Activated CD4-positive, alpha-beta T cell treated with anti-CD3 and anti-CD28 coated beads for 36 hours (primary cell): ENCODE measurements at places on chromosomes 5 and 9. TPM values are rescaled to one million over a fixed set of nuclear protein-coding genes. Genes with fewer than 3 reads are reported as not detected.

DNA sequence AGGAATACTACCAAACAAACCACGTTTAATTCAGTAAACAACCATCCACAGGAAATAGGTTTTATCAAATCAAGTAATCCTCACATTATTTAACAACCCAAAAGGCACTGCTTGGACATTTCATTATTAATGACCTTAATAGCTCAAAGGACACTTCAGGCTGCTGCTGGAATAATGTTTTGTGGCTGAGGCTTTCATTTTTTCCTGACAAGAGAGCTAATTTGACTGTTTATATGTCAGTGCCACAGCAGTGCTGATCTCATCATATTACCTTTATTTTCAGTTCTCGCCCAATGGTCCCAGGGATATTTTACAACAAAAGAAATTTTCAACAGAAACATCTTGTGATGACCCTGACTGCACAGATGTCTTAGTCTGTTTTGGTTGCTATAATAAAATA, 589.8 kb upstream of the GRAMD2B start:
- no peaks in the 10 kb centered on the region for H3K36me3 ChIP-seq
- H3K27ac ChIP-seq: no peak overlapping the region
- no peak overlapping the region for H3K4me3 ChIP-seq
- H3K4me1 ChIP-seq: no peaks in the 10 kb centered on the region

GRCh38 chr9:121308765-121309164, 40.8 kb downstream of the GSN start:
- DNase-seq: no peak
- no peak overlapping the region for H3K27ac ChIP-seq
- no peak overlapping the region for H3K4me3 ChIP-seq
- no peaks in the 10 kb centered on the region for H3K36me3 ChIP-seq

Gene PCDHB4
- total RNA-seq: not detected

GRCh38 chr9:75023846-75024245, 4.2 kb downstream of the CARNMT1 start:
- H3K27ac ChIP-seq: no peak overlapping the region
- peaks cover 54% of the 10 kb centered on the region for H3K4me1 ChIP-seq
- no peak for DNase-seq
- H3K27me3 ChIP-seq: no peaks in the 10 kb centered on the region
- no peak overlapping the region for H3K4me3 ChIP-seq

- peaks cover 6% of the 10 kb centered on the region for H3K4me1 ChIP-seq
- no peak for DNase-seq
- H3K4me3 ChIP-seq: no peak overlapping the region
- no peaks in the 10 kb centered on the region for H3K36me3 ChIP-seq
- no peak overlapping the region for H3K27ac ChIP-seq
These were observed 168.4 kb downstream of the TSSK1B start for GRCh38 chr5:113266227-113266912.

DNA sequence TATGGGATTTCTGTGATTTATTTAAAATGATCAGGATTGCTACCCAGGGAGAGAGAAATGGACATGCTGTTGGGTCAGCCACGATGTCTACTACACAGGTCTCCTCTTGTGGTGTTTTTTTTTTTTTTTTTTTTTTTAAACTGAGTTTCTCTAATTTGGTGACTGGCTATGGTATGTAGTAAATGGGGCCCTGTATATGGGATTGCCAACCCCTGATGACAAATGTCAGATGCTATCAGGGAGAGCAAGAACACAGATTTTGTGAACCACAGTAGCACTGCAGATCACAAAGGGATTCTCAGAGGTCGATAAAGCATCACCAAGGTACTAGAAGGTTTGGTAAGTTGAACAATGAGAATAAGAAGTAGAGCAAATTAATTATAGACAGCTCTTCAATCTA, 16.5 kb upstream of the TNFAIP8 start:
- H3K36me3 ChIP-seq: peaks cover 30% of the 10 kb centered on the region
- H3K27ac ChIP-seq: peak overlapping the region; percentile 96
- peaks cover 100% of the 10 kb centered on the region for H3K4me1 ChIP-seq
- no peaks in the 10 kb centered on the region for H3K27me3 ChIP-seq

- H3K27me3 ChIP-seq: no peaks in the 10 kb centered on the region
- H3K27ac ChIP-seq: no peak overlapping the region
- no peak for DNase-seq
- no peak overlapping the region for H3K4me3 ChIP-seq
These were observed 106.6 kb downstream of the PLCXD3 start for GRCh38 chr5:41403846-41404245.

GRCh38 chr5:9495121-9495520, 50.8 kb downstream of the SEMA5A start:
- H3K4me3 ChIP-seq: no peak overlapping the region
- DNase-seq: no peak
- H3K27me3 ChIP-seq: no peaks in the 10 kb centered on the region
- H3K36me3 ChIP-seq: no peaks in the 10 kb centered on the region

DNA sequence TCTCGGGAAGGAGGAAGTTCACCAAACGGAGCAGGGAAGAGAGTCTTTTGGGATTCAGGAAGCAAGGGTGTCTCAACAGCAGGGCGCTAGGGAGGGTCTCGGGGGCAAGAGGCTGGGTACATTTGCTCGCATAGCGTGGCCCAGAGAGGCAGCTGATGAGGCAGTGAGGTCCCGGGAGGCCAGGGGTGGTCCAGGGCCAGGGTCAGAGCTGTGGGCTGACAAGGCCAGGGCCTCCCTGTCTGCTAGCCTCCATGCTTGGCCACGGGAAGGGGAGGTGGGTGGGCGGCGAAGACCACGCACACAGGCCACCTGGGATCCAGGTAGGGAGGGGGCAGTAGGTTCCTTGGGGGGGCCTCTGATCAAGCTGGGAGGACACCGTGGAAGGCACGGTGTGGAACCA, 6.0 kb downstream of the NDOR1 start:
- H3K27me3 ChIP-seq: no peaks in the 10 kb centered on the region
- H3K4me1 ChIP-seq: peaks cover 11% of the 10 kb centered on the region
- no peak overlapping the region for H3K4me3 ChIP-seq
- H3K36me3 ChIP-seq: peaks cover 20% of the 10 kb centered on the region
- DNase-seq: no peak
- no peak overlapping the region for H3K27ac ChIP-seq

GRCh38 chr9:120875195-120875565, 1.8 kb downstream of the PHF19 start:
- H3K27ac ChIP-seq: peak overlapping the region; percentile 94
- peaks cover 66% of the 10 kb centered on the region for H3K4me1 ChIP-seq
- peak overlapping the region; percentile 85 for H3K4me3 ChIP-seq
- no peaks in the 10 kb centered on the region for H3K27me3 ChIP-seq

Gene DDX31
- total RNA-seq: 21.0 TPM

Gene TPPP
- total RNA-seq: 0.21 TPM

Gene ACTBL2
- total RNA-seq: not detected

Gene GMCL2
- total RNA-seq: not detected

GRCh38 chr9:127537792-127538191, 74.3 kb upstream of the STXBP1 start:
- H3K27me3 ChIP-seq: no peaks in the 10 kb centered on the region
- H3K4me3 ChIP-seq: no peak overlapping the region
- H3K36me3 ChIP-seq: no peaks in the 10 kb centered on the region
- no peaks in the 10 kb centered on the region for H3K4me1 ChIP-seq

Gene ACOT12
- not detected for total RNA-seq

Gene FOXD4L6
- total RNA-seq: not detected

- peaks cover 98% of the 10 kb centered on the region for H3K4me1 ChIP-seq
- H3K36me3 ChIP-seq: peaks cover 39% of the 10 kb centered on the region
- no peaks in the 10 kb centered on the region for H3K27me3 ChIP-seq
- DNase-seq: no peak
- peak overlapping the region; percentile 96 for H3K27ac ChIP-seq
These were observed 14.1 kb upstream of the TNFAIP8 start for GRCh38 chr5:119341452-119342349.

DNA sequence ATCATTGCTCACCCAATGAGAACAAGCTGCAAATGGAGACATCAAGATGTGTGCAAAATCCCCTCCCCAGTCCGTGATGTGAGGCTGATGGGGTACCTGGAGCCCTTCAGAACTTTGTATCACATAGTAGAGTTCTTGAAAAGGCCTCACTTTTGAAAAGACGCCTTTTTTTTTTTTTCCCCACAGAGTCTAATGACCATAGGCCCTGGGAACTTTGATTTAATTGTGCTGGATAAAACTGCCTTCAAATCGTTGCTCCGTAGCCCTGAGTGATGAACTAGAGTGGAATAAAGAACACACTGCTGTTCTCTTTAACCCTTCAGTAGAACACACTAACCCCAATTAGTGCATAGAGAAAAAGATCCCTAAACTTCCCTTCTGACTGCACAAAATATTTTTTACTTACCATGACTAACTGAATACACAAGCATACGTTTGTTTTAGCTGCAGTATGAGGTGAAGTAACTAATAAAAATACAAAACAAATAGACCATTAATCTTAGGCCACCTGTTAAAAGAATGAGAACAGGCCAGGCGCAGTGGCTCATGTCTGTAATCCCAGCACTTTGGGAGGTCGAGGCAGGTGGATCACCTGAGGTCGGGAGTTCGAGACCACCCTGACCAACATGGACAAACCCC, 15.1 kb downstream of the PSAT1 start:
- H3K36me3 ChIP-seq: peaks cover 75% of the 10 kb centered on the region
- H3K4me1 ChIP-seq: no peaks in the 10 kb centered on the region
- no peaks in the 10 kb centered on the region for H3K27me3 ChIP-seq

DNA sequence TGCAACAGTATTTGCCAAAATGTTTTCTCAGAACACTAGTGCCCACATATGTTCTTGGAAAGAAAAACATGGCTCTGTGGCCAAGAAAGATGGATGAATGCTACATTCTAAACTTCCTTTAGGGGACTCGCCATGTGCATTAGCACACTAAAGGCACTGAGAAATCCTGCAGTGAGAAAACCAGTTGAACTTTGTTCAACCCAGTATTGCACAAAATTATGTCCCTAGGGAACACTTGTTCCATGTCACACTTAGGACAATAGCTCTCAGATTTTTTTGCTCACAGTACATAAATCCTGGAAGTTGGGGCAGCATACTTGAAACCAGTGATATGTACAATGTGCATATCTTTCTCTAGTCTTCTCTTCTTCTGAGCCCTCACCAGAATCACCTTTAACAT, 96.6 kb downstream of the ADRB2 start:
- H3K27me3 ChIP-seq: peaks cover 29% of the 10 kb centered on the region
- no peaks in the 10 kb centered on the region for H3K36me3 ChIP-seq
- H3K27ac ChIP-seq: no peak overlapping the region

GRCh38 chr5:139670369-139671095, 22.4 kb downstream of the CXXC5 start:
- no peak overlapping the region for H3K4me3 ChIP-seq
- H3K4me1 ChIP-seq: peaks cover 27% of the 10 kb centered on the region
- peaks cover 8% of the 10 kb centered on the region for H3K27me3 ChIP-seq
- peak; percentile 59 for DNase-seq
- H3K27ac ChIP-seq: peak overlapping the region; percentile 43
- H3K36me3 ChIP-seq: no peaks in the 10 kb centered on the region

DNA sequence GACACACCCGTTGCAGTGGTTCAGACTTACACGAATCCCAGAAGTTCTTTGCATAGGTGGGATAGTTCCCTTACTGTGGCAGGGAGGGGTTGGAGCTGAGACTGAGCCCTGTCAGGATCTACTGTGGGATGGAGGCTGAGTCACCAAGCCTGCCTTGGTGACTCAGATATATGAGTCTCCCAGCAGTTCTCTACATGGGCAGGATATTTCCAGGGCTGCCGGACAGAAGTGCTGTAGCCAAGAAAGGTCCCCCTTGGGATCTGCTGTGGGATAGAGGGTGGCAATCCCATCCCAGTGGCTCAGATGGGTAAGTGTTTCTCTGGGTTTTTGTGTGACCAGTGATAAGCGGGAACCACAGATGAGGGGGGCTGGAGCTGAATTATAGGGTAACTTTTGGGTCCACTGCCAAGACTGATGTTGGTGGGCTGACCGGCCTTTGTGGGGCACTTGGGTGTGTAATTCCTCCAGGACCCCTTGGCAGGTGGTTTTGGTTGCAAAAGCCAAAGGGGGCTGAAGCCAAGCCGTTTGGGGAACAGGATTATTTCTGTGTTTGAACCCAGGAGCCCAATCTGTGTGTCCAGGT, 18.7 kb downstream of the XRCC4 start:
- peaks cover 18% of the 10 kb centered on the region for H3K4me1 ChIP-seq
- H3K4me3 ChIP-seq: no peak overlapping the region
- no peak for DNase-seq

DNA sequence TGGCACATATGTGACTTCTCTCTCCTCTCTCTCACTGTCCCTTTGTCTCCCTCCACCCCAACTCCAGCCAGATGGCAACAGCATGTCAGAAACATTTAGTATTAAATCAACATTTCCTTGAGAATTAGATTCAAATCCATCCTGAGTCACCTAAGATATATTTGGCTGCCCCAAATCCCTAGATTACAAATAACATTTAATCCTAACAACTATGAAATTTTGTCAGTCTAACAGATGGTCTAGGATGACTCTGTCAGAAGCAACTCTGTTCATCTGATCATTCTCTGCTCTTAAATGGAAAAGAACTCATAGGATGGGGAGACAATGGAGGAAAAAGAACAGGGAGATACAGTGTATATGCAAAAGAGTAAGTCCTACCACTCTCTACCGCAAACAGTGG, 201.2 kb downstream of the TSSK1B start:
- DNase-seq: no peak
- peaks cover 2% of the 10 kb centered on the region for H3K4me1 ChIP-seq
- no peak overlapping the region for H3K4me3 ChIP-seq
- no peak overlapping the region for H3K27ac ChIP-seq
- no peaks in the 10 kb centered on the region for H3K36me3 ChIP-seq

GRCh38 chr9:13175732-13176131, 103.8 kb downstream of the MPDZ start:
- no peaks in the 10 kb centered on the region for H3K27me3 ChIP-seq
- no peaks in the 10 kb centered on the region for H3K36me3 ChIP-seq
- H3K27ac ChIP-seq: no peak overlapping the region
- DNase-seq: no peak

GRCh38 chr9:137026384-137026783, 1.7 kb downstream of the ABCA2 start:
- H3K27me3 ChIP-seq: no peaks in the 10 kb centered on the region
- no peaks in the 10 kb centered on the region for H3K36me3 ChIP-seq
- H3K4me3 ChIP-seq: no peak overlapping the region
- peaks cover 29% of the 10 kb centered on the region for H3K4me1 ChIP-seq
- H3K27ac ChIP-seq: no peak overlapping the region
- no peak for DNase-seq

DNA sequence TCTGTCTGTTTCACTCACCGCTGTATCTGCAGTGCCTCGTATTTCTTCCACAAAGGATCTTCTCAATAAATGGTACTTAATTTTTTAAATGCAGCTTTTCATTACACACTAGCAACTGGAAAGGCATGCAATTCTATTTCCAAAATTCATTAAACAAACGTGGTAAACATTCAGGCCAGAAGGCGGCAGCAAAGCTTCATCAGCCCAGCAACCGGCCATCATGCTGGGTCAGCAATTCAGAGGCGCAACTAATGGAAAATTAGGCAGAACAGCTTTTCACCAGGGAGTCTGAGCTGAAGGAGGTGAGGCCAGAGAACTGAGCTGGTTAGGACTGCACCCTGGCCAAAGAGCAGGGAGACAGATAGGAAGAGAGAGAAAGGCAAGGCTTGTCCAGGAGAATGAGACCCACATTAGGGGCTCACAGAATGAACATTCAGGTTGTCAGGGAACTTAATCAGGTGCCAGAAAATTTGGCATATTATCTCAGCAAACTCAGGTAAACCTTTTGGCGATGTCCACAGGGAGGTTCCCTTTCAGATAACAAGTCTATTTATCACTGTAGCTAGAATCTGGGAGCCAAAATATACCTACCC, 17.7 kb upstream of the RNF180 start:
- H3K4me1 ChIP-seq: no peaks in the 10 kb centered on the region
- peak; percentile 26 for DNase-seq
- H3K36me3 ChIP-seq: no peaks in the 10 kb centered on the region
- no peak overlapping the region for H3K4me3 ChIP-seq
- H3K27ac ChIP-seq: no peak overlapping the region

Gene CAST
- total RNA-seq: 211 TPM
